ENCODE measurements at places on chromosomes 3 and 15. TPM values are rescaled to one million over a fixed set of nuclear protein-coding genes. Genes with fewer than 3 reads are reported as not detected.

GRCh38 chr15:63930034-63930433 lies 96.3 kb upstream of the HERC1 start:
- DNase-seq, result no peak

- no peak for DNase-seq
Measured at GRCh38 chr15:40328176-40328575, 4.7 kb downstream of the INAFM2 start.

- DNase-seq, result no peak
Measured at GRCh38 chr3:30614373-30614772, 8.0 kb downstream of the TGFBR2 start.

- no peak for DNase-seq
Measured at GRCh38 chr3:159770998-159771397, 217.6 kb upstream of the IL12A start.

DNA sequence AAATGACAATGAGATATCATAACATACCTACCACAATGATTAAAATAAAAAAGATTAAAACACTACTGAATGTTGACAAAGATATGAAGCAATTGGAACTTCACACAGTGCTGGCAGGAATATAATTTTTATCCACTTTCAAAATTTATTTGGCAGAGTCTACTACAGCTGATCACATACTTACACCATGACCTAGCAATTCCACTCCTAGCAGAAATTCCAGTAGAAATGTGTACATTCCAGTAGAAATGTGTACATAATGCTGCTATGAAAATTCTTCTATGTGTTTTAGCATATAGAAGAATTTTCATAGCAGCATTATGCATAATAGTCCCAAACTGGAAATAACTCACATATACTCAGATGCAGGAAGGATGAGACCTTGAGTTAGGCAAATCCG lies 43.5 kb downstream of the IFT57 start:
- DNase-seq, result no peak

- DNase-seq, result peak; percentile 84
Measured at GRCh38 chr15:66356359-66357236, at the start of gene TIPIN. Gene TIPIN (minus strand): TSS chr15:66356685. CDS start chr15:66352947, 3,738 bp downstream.

GRCh38 chr3:122498152-122498551 lies 16.6 kb downstream of the KPNA1 start:
- DNase-seq, result no peak

GOLGA6L7 gene
- total RNA-seq, result not detected

GRCh38 chr3:58639001-58639400 lies 27.6 kb downstream of the FAM3D start:
- no peak for DNase-seq

RNF168 gene
- 62.9 TPM for total RNA-seq

Data from H1 (cell line).